ENCODE measurements at places on chromosomes 16 and 17. TPM values are rescaled to one million over a fixed set of nuclear protein-coding genes. Genes with fewer than 3 reads are reported as not detected.

The TAT gene
- not detected for total RNA-seq

The SEPTIN1 gene
- 12.8 TPM for total RNA-seq

- peak; percentile 2 for DNase-seq
These were observed 151.7 kb downstream of the CNTNAP4 start for GRCh38 chr16:76428858-76429257.

DNA sequence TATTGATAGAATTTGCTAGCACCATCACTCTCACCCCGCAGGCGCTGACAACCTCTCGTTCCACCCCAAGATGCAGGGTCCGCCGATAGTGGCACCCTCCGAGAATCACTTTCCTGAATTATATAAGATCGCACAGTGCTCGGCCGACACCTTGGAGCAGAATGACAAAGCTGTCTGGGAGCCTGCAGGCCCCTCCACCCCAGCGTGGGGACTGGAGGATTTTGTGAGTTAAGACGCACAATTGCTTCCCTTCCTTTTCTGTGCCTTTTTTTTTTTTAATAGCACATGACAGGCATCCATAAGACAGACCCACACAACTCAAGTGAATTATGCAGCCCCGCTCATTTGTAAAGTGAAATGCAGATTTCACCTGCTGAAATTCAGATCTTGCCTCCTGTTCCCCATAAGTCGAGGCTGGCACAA is 155.3 kb downstream of the C16orf78 start:
- DNase-seq = no peak

DNA sequence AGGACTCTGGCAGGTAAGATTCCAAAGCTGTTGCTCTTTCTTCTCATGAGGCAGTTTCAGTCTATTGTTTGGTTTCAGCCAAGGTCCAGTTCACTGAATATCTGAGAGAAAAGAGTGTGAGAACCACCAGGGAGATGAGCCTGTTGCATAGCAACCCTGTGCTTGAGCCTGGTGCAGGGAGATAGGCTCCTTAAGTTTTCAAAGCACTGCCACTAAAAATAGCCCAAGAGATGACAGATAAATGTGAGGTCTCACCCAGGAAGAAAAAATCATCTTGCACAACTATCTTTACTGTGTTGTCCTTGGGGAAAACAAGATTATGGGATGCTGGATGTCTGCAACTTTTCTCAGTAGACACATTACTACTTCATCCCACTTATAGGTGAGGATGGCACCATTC is 26.2 kb upstream of the NUDT7 start:
- no peak for DNase-seq

DNA sequence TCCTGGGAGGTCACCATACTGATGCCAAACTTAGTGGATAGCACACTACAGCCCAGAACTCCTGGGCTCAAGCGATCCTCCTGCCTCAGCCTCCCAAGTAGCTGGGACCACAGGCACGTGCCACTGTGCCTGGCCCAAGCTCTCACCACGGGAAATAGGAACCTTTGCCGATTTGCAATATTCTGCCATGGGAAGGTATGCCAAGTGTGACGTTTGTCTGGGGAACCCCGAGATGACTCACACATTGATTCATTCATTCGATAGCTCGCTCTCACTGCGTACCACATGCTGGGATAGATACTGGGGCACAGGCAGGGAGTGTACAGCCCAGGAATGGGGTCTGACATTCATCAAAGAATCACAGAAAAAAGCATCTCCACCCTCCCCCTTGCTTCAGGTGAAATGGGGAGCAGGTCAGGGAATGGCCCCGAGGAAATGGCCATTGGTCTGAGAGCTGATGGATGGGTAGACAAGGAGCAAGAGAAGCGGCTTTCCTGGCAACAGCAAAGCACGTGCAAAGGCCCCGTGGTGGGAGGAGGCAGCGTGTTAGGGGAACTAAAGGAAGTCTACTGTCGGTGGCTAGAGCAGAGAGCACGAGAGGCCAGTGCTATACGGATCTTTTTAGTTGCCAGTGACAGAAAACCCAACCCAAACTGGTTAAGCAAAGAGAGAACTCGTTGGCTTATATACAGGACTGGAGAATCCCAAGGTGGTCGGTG is 44.1 kb downstream of the DNAH17 start:
- no peak for DNase-seq

DNA sequence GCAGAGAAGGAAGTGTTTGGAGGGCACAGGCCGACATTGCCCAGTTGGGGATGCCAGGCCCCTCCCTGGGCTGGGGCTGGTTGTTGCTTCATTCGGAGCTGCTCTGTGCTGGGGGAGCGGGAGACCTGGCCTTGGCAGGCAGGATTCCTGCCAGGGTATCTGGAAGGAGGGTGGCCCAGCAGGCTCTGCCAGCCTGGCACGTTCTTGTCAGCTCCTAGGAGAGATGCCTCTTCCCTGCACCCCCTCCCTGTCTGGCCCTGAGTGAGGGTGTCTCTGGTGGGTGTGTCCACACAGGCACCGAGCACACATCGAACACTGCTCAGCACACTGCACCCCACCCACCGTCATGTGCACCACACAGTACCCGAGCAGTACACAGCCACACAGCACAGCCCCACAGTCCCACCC is 35.2 kb downstream of the ARHGAP23 start:
- peak; percentile 65 for DNase-seq

DNA sequence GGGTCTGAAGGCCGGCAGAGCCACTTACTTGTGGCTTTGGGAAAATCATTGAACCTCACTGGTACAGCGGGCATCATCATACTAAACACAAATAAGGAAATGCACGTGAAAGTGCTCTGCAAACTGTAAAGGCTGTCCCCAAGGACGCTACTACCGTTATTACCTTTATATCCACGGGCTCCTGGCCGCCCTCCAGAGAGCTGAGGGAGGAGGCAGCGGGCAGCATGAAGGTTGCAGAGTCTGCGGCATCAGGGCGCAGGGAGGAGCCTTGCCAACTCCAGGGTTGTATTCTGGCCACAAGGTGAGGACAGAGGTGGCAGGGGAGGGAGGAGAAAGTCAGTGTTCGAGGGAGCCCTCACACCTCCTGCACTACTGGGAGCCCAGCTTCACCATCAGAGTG is 68.3 kb upstream of the GCSH start:
- DNase-seq = no peak

GRCh38 chr17:48238933-48239602 is 131.5 kb downstream of the SNX11 start:
- no peak for DNase-seq

The CACNA1H gene
- 20.6 TPM for total RNA-seq

The GPR139 gene
- not detected for total RNA-seq

DNA sequence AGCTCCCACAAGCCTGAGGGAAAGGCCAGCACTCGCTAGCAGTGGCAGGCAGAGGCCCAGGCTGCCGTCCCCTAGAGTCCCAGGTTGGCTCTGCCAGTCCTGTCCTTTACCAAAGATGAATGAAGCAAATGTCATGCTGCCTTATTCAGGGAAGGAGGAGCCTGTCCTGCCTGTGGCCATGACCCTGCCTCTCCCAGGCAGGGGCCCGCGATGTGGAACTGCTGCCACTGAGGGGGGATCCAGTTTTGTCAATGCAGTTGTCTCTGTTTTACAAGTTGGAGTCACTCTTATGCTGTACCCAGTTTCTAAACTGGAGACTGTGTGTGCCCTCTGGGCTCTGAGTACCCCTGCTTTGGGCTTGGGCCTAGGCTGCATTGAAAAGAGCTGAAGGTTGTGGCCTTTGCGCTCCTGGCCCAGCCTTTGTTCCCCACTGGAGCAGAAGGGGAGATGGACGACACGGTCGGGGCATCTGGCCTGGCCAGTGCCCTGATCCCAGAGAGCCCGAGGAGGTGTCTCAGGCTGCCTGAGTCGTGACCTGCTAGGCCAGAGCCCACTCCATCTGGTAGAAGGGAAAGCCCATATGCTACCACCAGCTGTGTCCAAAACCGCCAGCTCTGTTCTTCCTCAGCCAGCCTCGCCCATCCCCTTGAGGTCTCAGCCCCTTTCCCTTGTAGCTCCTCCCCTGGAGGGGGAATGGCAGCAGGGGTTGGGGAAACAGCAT is 5.5 kb downstream of the LIMD2 start:
- no peak for DNase-seq

The RBFOX1 gene
- total RNA-seq = 0.66 TPM

The AGRP gene
- total RNA-seq = not detected

The ASGR2 gene
- total RNA-seq = 1.2 TPM

DNA sequence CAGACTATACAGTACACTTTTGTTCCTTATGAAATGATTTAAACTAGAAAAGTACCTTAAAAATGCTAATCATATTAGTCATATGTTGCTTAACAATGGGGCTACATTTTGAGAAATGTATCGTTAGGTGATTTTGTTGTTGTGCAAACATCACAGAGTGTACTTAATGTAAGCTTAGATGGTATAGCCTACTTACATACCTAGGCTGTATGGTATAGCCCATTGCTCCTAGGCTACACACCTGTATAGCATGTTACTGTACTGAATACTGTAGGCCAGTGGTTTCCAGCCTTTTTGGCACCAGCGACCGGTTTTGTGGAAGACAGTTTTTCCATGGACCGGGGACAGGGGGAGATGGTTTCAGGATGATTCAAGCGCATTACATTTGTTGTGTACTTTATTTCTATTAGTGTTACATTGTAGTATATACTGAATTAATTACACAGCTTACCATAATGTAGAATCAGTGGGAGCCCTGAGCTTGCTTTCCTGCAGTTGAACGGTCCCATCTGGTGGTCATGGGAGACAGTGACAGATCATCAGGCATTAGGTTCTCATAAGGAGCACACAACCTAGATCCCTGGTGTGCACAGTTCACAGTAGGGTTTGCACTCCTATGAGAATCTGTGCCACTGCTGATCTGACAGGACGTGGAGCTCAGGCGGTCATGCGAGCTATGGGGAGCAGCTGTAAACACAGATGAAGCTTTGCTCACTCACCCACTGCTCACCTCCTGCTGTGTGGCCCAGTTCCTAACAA is 35.0 kb upstream of the MRC2 start:
- DNase-seq = no peak

The MPRIP gene
- 250 TPM for total RNA-seq

DNA sequence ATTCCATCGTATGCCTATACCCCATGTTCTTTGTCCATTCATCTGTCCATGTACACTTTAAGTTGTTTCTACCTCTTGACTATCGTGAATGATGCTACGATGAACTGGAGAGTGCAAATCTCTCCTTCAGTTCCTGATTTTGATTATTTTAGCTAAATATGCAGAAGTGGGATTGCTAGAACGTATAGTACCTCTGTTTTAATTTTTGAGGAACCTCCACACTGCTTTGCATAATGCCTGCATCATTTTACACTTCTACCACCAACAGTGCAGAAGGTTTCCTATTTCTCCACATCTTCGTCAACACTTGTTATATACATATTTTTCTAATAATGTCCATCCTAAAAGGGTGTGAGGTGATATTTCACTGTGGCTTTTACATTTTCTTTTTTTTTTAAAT is 43.9 kb downstream of the SDR42E1 start:
- no peak for DNase-seq

DNA sequence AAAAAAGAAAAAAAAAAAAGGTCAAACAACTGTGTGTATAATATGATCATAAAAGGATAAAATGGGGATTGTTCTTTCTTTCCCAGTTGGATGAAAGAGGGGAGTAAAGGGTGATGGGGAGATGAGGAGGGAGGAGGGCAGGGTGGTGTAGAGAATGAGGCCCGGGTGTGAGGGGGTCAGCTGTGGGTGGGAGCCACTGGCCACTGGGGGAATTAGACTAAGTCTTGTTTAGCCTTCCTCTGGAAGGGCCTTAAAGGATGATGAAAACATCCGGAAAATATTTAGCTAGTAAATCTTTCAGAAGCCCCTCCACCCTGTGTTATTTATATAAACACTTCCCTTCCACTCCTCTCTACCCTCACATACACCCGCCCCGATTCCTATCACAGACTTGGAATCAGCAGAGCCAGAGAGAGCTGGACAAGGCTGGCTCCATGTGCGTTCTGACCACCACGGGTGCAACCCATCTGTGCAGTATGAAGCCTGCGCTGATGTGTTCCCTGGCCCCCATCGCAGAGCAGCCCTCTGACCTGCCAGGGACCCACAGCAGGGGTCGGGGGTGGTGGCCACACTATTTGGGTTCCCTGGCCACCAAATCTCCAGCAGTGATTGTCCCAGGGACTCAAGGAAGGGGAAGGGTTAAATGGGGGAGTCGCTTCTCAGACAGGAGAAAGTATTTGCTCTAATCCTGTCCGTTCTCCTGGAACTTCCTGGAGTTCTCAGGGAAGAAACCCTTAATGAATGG is 72.7 kb downstream of the GAS7 start:
- peak; percentile 81 for DNase-seq

The LIMD2 gene
- 32.3 TPM for total RNA-seq

- DNase-seq = no peak
These were observed 51.8 kb upstream of the CDC42EP4 start for GRCh38 chr17:73363442-73364154.

The PRR15L gene
- total RNA-seq = 105 TPM

The OR4D2 gene
- not detected for total RNA-seq

DNA sequence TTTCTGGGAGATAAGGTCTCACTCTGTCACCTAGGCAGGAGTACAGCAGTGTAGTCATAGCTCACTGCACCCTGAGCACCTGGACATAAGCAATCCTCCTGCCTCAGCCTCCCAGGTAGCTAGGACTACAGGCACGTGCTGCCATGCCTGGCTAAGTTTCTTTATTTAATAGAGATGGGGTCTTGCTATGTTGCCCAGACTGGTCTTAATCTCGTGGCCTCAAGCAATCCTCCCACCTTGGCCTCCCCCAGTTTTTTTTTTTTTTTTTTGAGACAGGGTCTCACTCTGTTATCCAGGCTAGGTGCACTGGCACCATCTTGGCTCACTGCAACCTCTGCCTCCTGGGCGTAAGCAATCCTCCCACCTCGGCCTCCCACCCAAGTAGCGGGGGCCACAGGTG is 21.1 kb downstream of the DDX19B start:
- DNase-seq = no peak

DNA sequence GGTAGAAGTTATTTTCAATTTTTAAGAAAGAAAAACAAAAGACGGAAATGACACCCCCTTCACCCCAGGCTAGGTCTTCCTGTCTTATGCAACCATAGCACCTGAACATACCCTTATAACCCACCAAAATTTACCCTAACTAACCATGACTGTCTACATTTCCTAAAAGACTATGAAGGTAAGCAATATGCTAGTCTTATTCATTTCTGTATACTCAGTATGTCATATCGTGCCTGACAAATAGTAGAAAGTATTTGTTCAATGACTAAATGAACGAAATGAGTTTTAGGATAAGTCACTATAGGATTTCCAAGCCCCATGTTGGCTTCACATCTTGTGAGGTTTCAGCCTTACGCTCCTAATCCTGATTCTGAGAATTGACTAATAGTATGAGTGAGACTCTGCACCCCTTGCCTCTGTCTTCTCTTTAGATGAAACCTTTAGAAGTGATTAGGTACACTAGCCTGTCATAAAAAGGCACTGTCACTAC is 6.5 kb downstream of the ADAT1 start:
- no peak for DNase-seq

DNA sequence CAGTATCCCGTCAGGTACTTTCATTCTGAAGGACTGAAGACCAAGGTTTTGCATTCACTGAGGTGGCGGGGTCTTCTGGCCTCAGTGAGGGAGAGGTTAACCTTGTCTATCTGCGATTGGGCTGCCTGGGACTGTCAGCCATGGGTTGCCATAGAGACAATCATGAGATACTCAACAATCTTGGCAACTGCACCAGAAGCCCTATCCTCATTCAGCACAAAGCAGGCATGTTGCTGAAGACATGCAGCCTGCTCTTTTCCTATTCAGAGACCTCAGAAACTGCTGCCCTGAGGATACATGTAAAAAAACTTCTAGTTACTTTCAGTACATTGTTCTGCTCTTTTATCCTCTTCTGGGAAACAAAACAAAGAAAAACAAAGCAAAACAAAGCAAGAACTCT is 146.3 kb upstream of the PIRT start:
- DNase-seq = no peak

- no peak for DNase-seq
These were observed 20.4 kb downstream of the NFATC3 start for GRCh38 chr16:68105611-68106010.
